ENCODE measurements at places on chromosomes 7 and 10.

GRCh38 chr7:140831724-140832123 lies 93.0 kb downstream of the BRAF start:
- DNase-seq: no peak

DNA sequence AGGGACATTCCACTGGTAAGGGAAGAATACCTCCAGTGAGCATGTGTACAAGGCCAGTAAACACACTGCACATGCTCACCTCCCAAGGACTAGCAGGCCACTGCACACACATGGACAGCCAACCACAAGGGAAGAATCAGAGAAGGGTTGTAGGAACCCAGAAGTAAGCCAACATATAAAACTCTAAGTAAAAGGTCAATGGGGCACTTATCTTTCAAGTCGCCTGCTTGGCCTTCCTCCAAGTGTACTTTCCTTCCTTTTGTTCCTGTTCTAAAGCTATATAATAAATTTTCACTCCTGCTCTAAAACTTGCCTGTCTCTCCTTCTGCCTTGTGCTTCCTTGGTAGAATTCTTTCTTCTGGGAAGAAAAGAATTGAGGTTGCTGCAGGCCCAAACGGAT lies 33.0 kb downstream of the ORC5 start:
- no peak for DNase-seq

GRCh38 chr10:110918269-110918642 lies 724 bp downstream of the BBIP1 start:
- peak; percentile 97 for DNase-seq

- DNase-seq: no peak
These were observed 80.4 kb downstream of the TES start for GRCh38 chr7:116290740-116291139.

GRCh38 chr10:43209074-43209455 lies 57.8 kb downstream of the RASGEF1A start:
- no peak for DNase-seq

- DNase-seq: peak; percentile 74
These were observed 98.3 kb downstream of the TMEM130 start for GRCh38 chr7:98771519-98771918.

- DNase-seq: no peak
These were observed 121.5 kb upstream of the PRR15 start for GRCh38 chr7:29442146-29442545.

All from femur (tissue), 1 donor.